ENCODE measurements at places on chromosomes 4 and X.

DNA sequence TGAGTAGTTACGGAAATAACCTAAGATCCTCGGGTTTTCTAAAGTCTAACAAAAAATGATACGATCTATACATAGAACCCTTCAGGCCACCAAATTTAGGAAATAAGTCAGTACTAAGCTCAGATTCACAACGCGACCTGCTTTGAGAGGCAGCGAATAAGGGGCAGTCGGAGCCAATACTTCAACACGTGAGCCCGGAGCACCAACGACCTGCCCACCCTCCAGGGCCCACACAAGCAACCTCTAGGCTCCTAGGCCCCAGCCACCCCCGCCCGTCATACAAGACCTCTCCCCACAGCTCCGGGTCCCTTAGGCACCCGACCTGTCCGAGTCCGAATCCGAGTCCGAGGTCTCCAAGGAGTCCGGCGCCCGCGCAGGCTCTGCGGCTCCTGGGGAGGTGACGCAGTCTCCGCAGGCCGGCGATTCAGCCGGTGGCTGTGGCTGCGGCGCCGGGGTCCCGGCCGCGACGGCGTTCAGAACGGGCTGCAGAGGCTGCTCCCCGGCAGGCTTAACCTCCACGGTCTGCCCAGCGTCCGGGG is 580 bp downstream of the NAF1 start:
- peak; percentile 53 for DNase-seq

DNA sequence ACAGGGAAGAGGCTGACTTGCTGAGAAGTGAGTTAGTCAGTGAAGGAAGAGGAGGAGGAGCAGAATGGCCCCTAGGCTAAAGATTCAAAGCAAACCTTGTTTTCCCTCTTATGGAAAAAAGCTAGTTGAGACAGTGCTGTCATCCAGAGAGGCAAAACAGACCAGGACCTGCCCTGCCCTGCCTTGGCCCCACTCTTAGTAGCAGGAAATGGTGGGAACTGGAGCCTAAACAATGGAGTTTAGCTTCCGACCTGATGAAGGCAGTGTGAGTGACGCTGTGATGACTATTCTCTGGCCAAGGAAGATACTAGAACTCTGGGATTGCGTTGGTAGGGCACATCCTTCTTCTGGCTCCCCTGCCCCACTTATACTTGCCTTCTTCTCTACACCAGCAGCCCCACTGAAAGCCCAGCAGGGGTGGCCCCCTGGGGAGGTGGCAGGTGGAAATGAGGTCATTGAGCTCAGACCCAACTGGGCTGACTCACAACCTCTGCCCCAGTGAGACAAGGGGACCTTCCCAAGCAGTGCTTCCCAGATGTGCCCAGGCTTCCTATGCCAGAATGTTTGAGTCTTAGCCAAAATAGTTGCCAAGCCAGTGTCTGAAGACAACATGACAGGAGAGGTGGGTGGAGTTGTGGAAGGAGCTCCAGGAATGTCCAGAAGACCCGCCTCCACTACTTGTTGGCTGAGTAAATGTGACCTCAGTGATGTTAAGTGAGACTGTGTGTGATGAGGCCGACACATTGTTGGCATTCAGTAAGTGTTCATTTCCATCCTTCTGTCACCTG is 38.8 kb downstream of the MSN start:
- DNase-seq: peak; percentile 33

GRCh38 chr4:26905172-26905571 is 44.5 kb downstream of the STIM2 start:
- DNase-seq: no peak

- DNase-seq: no peak
These were observed 69.2 kb downstream of the HADH start for GRCh38 chr4:108058685-108059440.

GRCh38 chr4:103018391-103019307 is 856 bp downstream of the SLC9B1 start:
- DNase-seq: no peak

GRCh38 chr4:141179474-141180373 is 41.0 kb upstream of the ZNF330 start:
- no peak for DNase-seq

DNA sequence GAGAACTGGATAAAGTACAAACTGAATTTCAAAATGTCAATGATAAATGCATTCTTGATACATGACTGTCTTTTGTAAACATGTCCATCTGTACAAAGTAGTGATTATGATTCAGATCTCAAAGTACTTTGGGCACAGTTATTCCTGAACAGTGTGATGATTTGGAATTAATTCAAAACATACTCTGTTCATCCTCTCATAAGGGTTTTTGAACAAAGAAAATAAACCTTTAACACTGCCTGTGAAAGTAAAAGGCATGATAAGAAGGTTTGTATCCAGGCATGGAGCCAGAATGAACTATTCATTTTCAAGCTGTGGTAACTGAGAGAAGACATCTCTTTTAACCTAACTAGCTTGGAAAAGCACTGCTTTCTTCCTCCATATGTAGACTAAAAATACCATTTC is 883 bp upstream of the KLHL4 start:
- no peak for DNase-seq

GRCh38 chrX:99717716-99718115 is 692.4 kb downstream of the PCDH19 start:
- DNase-seq: no peak

- no peak for DNase-seq
These were observed 32.5 kb downstream of the IDS start for GRCh38 chrX:149472625-149473024.

- DNase-seq: no peak
These were observed 22.9 kb downstream of the FAT1 start for GRCh38 chr4:186700746-186701145.

- no peak for DNase-seq
These were observed 625 bp downstream of the RTL9 start for GRCh38 chrX:110359273-110359672.

DNA sequence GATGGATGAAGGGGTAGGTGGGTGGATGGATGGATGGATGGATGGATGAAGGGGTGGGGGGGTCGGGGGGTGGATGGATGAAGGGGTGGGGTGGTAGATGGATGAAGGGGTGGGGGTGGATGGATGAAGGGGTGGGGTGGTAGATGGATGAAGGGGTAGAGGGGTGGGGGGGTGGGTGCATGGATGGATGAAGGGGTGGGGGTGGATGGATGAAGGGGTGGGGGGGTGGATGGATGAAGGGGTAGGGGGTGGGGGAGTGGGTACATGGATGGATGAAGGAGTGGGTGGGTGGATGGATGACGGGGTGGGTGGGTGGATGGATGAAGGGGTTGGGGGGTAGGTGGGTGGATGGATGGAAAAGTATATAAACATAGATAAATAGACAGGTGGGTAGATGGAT is 74.2 kb downstream of the PRKX start:
- DNase-seq: no peak

GRCh38 chr4:182533964-182534363 is 290.8 kb downstream of the TENM3 start:
- no peak for DNase-seq

- DNase-seq: no peak
These were observed 7.0 kb downstream of the RTL5 start for GRCh38 chrX:72124540-72125201.

DNA sequence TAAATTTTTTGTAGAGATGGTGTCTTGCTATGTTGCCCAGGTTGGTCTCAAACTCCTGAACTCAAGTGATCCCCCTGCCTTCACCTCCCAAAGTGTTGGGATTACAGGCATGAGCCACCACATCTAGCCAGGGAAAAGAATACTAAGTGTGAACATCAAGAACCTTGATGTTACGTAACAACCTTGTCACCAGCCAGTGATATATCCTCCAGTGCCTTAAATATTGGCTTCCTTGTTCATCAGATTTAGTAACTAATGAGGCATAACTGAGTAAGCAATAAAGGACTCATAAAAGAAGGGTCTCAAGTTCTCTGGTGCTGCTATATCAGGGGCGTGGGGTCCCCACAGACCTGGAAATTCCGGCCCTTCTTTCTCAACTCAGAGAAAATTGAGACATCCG is 60.5 kb upstream of the ENPEP start:
- DNase-seq: no peak

- no peak for DNase-seq
These were observed 486.1 kb upstream of the POU3F4 start for GRCh38 chrX:83022020-83022419.

- no peak for DNase-seq
These were observed 86.1 kb downstream of the CENPC start for GRCh38 chr4:67459164-67459563.

GRCh38 chr4:67682266-67682665 is 18.7 kb downstream of the UBA6 start:
- no peak for DNase-seq

DNA sequence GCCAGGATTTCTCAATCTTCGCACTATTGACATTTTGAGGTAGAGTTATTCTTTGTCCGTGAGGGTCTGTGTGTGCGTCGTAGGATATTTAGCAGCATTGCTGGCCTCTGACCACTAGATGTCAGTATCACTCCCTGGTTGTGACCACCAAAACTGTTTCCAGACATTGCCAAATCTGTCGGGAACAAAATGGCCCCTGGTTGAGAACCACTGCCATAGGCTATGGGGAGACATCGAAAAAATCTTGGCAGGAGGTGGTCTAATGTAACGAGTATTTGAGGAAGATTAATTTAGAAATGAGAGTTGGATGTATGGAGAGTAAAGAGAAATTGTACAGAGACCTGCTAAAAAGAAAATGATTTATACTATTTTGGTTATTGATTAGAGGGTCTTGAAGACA is 108.4 kb downstream of the DOCK11 start:
- peak; percentile 2 for DNase-seq

DNA sequence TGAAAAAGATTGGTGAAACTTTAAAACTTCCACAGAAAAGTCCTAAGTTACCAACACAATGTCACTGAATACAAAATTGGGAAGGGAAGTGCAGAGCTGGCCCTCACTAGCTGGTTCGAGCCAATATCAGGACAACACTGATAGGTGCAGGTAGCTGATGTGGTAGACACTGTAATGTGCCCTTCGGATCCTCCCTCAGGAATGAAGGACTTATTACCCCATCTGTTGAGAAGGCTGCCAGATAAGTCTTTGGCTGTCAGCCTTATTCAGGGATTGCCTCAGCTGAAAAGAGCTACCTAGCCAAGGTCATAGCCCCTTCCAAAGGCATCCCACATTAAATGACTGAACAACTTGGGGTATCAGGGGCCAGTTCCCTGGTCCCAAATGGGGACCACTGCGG is 5.3 kb downstream of the MCF2 start:
- no peak for DNase-seq

DNA sequence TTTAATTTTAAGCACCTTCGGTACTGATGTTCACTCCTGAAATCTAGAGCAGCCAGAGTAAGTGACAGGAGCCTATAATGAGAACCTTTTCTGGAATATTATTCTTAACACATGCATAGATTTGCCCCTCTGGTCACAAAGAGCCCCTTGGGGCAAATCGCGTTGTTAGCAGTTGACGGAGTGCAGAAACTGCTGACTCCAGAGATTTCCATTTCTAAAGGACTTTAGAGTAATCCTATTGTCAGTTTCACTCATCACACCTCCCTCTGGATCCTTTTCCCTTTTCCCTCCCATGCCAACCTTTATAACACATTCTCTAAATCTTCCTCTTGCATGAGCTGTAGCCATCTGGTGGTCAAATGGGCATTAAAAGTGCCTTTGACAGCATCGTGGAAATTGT is 264.9 kb upstream of the PRPS2 start:
- DNase-seq: no peak

- peak; percentile 7 for DNase-seq
These were observed 23.5 kb downstream of the INTS6L start for GRCh38 chrX:135543924-135544323.

DNA sequence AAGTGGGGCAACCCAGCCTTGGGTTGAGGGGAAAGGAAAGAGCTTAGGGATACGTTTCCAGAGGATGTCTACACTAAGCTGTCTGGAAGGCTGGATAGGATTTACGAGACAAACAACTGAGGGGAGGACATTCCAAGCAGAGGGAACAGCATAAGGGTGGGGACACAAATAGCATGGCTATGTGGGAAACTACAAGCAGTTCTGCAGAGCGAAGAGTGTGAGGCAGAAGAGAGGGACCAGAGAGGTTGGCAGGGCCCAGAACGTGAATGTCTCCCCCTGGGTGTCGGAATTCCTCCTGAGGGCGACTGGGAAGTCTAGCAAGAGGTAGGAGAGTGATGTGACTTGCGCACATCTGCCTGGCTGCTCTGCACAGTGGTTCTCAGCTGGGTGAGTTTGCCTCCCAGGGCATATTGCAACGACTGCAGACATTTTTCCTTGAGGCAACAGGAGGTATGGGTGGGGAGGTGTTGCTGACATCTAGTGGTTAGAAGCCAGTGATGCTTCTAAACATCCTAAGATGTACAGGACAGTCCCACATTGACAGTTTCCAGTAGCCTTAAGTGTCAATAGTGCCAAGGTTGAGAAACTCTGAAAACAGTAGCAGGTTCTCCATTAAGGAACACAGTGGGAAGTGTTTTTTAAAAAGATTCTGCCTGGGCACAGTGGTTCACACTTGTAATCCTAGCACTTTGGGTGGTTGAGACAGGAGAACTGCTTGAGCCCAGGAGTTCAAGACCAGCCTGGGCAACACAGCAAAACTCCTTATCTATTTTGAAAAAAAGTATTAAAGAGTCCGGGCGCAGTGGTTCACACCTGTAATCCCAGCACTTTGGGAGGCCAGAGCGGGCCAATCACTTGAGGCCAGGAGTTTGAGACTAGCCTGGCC is 9.2 kb downstream of the NDUFA1 start:
- DNase-seq: no peak

GRCh38 chr4:3873408-3874027 is 107.3 kb downstream of the ADRA2C start:
- no peak for DNase-seq

- DNase-seq: no peak
These were observed 276.9 kb downstream of the RAB28 start for GRCh38 chr4:13207226-13207625.

- DNase-seq: no peak
These were observed 1575.8 kb downstream of the STIM2 start for GRCh38 chr4:28436191-28437080.

DNA sequence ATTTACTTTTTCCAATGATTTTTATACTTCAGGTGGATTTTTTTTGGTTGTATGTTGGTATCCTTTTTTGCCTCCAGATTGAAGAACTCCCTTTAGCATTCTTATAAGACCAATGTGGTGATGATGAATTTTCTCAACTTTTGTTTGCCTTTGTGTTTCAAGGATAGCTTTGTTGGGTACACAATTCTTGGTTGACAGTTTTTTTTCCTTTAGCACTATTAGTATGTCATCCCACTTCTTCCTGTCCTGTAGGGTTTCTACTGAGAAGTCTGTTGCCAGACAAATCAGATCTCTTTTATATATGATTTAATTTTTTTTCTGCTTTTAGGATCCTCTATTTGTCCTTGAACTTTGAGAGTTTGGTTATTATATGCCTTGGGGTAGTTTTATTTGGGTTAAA is 463.0 kb upstream of the GALNT7 start:
- no peak for DNase-seq

GRCh38 chr4:159542296-159542695 is 439.4 kb downstream of the RAPGEF2 start:
- no peak for DNase-seq

GRCh38 chr4:184477201-184477999 is 3.0 kb upstream of the IRF2 start:
- no peak for DNase-seq

GRCh38 chr4:163697121-163697520 is 202.6 kb downstream of the TMA16 start:
- DNase-seq: no peak

GRCh38 chr4:6041800-6042199 is 23.6 kb upstream of the C4orf50 start:
- DNase-seq: no peak

Data from stimulated activated CD4-positive, alpha-beta T cell treated with anti-CD3 and anti-CD28 coated beads, Interleukin-4, amount 100 ng/mL, for 1 hour (primary cell).